ENCODE measurements at places on chromosomes 5 and 9. TPM values are rescaled to one million over a fixed set of nuclear protein-coding genes. Genes with fewer than 3 reads are reported as not detected.

The AJM1 gene
- total RNA-seq = 1.6 TPM

The CBY3 gene
- total RNA-seq = 0.37 TPM

DNA sequence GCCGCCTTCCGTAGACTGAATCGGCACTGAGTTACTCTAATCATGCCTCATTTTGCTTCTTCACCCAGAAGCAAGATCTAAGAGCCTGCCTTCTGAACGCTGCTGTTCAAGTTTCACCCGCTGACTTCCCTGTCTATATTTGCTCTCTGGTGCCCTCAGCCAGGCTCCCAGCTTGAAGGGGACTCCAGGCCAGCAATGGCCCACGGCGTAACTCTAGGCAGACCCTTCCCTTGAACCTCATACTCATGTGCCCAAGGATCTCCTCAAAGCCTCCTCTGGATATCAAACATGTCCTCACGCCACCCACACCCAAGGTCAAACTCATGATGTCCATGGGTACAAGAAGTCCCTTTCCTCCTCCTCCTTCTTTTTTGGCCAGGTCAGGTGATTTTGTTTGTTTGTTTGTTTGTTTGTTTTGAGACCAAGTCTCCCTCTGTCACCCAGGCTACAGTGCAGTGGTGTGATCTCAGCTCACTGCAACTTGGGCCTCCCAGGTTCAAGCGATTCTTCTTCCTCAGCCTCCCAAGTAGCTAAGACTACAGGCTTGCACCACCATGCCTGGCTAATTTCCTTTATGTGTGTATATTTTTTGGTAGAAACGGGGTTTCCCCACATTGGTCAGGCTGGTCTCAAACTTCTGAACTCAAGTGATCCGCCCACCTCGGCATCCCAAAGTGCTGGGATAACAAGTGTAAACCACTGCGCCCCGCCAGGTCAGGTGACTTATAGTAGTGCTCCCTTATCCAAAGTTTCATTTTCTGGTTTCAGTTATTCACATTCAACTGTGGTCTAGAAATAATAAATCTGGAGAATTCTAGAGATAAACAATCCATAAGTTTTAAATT is 239.0 kb downstream of the SYK start:
- no peaks in the 10 kb centered on the region for H3K36me3 ChIP-seq
- no peaks in the 10 kb centered on the region for H3K27me3 ChIP-seq
- DNase-seq = no peak
- no peak overlapping the region for H3K4me3 ChIP-seq

DNA sequence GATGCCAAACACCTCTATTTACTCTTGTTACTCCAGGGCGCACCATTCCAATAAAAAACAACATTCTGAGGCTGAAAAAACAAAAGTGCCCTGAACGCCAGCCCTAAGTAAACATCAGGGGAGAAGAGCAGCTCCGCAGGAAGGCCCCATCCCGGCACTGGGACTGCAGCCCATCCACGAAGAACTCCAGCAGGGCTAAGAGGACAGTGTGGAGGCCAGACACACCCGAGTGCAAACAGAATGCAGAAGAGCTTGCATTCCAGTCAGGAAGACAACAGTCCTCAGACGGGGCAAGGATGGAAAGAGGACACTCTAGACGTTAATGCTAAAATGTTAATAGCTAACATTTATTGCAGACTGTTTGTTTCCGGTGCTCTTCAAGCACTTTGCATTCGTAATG is 33.0 kb downstream of the FAM240B start:
- peaks cover 94% of the 10 kb centered on the region for H3K4me1 ChIP-seq
- H3K27me3 ChIP-seq = no peaks in the 10 kb centered on the region
- H3K36me3 ChIP-seq = no peaks in the 10 kb centered on the region
